ENCODE measurements at places on chromosomes 1 and 21.

DNA sequence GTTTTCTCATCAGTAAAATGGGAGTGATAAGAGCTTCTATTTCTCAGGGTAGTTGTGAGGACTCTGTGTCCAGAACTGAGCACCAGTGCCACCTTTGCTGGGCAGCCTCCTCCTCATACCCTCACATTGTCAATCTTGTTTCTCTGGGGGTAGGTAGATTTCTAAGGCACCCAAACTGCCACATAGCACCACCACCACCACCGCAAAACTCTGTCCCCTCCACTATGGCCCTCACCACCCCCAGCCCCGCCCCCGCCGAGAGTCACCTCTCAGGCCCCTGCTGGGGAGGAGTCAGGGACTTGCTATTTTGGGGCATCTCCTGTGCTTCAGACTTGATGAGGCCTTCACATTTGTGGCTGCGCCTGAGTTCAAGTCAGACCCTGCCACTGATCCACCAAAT is 549.2 kb downstream of the PTPRU start:
- no peak for DNase-seq

- DNase-seq: no peak
Measured at GRCh38 chr1:96361961-96362360, 359.6 kb upstream of the PTBP2 start.

- no peak for DNase-seq
Measured at GRCh38 chr1:19178734-19179398, 31.2 kb downstream of the UBR4 start.

GRCh38 chr1:223715604-223716172 is 3.3 kb downstream of the CAPN2 start:
- no peak for DNase-seq

GRCh38 chr1:79472067-79472656 is 465.6 kb upstream of the ADGRL4 start:
- DNase-seq: no peak

GRCh38 chr21:30014886-30015285 is 75.1 kb upstream of the GRIK1 start:
- DNase-seq: no peak

DNA sequence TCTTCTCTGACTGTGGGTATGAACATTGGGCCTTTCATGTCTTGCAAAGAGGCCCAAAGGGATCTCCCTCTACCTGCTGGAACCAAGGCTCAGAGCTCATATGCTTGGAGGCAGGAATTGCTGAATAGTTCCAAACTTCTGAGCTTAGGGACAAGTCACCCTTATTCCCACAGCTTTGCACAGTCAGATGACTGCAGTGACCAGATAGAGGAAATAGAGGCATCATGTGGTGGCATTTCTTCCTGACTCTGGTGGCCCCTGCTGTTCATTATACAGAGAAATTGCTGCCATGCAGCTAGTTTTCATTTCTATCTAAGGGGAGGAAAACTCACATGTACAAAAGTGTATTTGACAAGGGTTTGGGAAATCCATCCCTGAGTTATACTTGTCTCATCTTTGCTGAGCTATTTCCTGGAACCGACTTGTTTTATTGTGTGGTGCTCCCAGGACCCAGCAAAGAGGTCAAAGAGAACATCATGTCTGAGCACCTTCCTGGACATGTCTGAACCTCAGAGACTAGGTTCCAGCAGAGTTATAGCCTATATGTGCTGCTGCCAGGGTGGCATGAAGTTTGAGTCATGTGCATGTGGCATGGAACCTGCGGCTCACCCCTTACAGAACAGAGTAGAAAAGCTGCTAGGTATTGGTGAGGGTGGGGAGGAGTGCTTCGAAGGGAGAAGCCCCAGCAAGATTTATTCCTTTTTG is 131.2 kb downstream of the PIK3R3 start:
- no peak for DNase-seq

- DNase-seq: no peak
Measured at GRCh38 chr1:44784094-44785028, 3.6 kb downstream of the BEST4 start.

- DNase-seq: no peak
Measured at GRCh38 chr1:192351550-192351949, 34.8 kb downstream of the RGS21 start.

GRCh38 chr1:1066403-1067283 is 7.5 kb downstream of the RNF223 start:
- no peak for DNase-seq

DNA sequence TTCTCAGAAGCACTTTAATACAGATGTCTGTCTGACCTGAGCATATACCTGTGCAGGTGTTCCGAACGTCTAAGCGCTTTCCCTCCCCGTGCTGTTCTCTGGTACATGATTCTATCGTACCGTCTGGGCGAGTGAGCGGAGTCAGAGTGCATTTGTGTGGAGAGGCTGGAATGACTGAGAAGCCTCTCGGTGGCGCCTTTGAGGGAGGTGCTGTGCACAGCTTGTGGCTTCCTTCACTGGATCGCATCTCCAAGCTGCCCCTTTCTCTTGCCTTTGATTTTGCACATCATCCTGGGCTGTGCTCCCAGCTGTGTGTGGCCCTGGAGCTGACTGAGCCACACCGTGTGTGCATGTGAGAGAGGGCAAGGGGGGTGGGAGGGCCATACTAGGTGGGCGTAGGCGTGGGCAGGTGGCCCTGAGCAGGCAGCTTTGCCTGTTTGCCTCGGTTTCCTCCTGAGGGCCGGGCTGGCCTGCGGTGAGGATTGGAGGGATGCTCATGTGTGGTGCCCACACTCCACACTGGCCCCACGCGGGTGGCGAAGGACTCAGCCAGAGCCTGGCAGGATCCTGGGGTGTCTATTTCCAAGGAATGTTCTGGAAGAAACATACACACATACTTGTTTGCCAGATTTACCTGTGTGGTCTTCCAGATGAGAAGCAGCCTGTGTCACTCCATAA is 105.3 kb downstream of the ADARB1 start:
- no peak for DNase-seq

DNA sequence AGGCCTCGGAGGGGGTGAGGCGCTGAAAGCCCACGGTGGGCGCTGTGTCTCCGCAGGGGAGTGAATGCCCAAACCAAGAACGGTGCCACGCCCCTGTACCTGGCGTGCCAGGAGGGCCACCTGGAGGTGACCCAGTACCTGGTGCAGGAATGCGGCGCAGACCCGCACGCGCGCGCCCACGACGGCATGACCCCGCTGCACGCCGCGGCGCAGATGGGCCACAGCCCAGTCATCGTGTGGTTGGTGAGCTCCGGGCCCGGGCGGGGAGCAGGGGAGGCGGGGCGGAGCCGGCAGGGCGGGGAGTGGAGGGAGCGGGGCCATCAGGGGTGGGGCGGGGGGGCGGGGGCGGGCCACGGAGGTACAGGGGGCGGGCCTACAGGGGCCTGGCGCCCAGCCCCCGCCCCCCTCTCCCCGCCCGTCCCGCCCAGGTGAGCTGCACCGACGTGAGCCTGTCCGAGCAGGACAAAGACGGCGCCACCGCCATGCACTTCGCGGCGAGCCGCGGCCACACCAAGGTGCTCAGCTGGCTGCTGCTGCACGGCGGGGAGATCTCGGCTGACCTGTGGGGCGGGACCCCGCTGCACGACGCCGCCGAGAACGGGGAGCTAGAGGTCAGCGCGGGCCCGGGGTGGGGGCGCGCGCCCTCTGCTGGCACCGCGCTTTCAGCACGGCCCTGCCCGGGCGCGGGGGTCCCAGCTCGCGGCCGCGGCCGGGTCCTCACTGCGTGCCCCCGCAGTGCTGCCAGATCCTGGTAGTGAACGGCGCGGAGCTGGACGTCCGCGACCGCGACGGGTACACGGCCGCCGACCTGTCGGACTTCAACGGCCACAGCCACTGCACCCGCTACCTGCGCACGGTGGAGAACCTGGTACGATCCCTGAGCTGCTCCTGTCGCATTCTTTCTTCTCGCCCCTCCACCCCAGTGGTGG is 15.9 kb downstream of the ESPN start:
- DNase-seq: no peak

DNA sequence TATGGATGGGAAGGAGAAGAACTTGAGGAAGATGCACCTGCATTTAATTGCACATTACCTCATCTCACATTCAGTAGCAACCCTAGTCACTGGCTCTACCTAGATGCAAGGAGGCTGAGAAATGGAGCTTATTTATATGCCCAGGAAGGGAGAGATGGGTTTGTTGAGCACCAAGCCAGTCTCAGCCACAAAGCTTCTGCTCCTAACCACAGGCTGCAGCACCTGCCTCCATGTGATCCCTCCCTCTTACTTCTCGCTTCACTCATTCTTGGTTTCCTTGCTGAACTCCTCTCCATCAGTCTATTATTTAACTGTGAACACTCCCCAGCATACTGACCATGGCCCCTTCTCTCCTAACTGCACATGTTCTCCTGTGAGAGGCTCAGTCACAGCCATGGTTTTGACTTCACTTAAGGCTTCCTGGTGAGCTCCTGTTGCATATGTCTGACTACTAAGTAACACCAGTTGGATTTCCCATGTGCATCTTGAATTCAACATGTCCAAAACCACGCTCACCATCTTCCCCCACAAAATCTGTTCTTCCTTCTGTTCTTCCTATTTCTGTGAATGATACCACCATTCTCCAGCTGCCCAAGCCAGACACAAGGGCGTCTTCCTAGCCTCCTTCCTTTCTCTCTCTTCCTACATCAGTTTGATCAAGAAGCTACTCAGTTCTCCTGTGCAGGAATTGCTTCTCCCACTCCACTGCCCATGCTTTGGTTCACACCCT is 139.8 kb downstream of the AK5 start:
- no peak for DNase-seq

GRCh38 chr1:36664571-36665287 is 182.0 kb upstream of the CSF3R start:
- no peak for DNase-seq

DNA sequence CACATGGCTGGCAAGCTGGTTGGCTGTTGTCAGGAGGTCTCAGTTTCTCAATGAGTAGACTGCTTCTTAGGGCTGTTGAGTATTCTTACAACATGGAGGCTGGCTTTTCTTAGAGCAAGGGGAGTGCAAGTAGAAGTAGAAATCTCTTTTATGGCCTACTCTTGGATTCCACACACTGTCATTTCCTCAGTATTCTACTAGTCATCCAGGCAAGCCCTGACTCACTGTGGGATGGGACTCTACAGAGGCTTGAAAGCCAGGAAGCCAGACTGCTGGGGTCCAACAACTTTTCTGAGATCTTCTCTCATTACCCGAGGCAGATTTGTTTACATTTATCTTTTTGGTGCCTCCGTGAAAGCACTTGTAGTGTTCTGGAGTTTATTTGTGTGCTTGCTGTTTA is 196.2 kb upstream of the APP start:
- no peak for DNase-seq

GRCh38 chr1:55064071-55064581 is 24.8 kb downstream of the PCSK9 start:
- no peak for DNase-seq

- DNase-seq: no peak
Measured at GRCh38 chr1:24567792-24568388, 12.0 kb downstream of the NCMAP start.

- DNase-seq: no peak
Measured at GRCh38 chr1:199404976-199405375, 622.5 kb upstream of the NR5A2 start.

- no peak for DNase-seq
Measured at GRCh38 chr1:227124473-227124872, 184.4 kb downstream of the COQ8A start.

DNA sequence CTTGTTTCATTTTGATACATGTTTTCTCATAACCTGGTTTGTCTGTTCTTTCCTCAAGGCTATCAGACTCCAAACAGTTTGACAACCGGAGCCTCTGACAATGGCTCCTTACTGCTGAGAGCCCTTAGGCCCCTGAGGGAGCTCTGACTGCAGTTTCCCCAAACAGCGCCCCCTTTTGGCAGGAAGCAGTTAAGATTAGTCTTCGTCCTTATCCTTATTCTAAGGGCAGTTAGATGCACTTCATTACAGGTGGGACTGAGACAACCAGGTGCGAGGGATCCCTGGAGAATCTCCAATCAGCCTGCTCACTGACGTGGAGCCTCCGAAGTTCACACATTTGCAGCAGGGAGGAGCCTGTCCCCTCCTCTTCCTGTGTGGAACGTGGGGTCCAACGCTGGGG is 393.1 kb downstream of the BRINP3 start:
- peak; percentile 4 for DNase-seq

GRCh38 chr1:48560577-48560976 is 88.6 kb upstream of the SPATA6 start:
- DNase-seq: no peak

DNA sequence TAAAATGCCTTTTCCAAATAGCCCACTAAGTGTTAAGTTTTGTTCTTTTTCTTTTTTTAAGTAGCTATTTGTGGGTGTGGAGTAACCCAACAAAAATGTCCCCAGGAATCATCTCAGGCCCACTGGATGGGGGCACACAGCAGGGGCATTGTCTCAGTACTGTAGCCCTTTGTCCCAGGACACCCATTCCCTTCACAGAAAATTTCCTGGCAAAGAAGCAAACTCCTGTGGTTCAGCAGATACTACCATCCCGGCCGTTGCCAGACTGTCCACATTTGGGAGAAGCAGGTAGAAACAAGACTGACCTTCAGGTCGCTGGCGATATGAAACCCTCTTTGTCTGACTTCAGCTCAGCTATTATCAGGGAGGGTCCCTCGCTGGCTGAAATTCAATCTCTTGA is 23.7 kb upstream of the SRRM1 start:
- DNase-seq: no peak

DNA sequence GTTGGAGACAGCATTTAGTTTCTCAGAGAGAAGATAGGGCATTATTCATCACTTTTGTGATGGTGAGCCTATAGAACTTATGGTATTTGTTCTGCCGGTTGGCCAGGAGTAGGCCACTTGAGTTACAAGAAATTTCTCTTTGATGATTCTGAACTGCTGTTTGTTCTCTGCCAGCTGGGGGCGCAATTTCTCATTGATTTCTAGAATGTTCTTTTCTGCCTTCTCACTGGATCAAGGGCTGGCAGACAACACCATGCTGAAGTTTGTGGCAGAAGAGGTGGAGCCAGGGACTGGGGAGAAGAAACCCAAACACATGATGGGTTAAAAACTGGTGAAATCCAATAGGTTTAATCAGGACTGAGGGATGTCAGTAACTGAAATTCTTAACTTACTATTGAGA is 360.6 kb downstream of the FAM72C start:
- no peak for DNase-seq

DNA sequence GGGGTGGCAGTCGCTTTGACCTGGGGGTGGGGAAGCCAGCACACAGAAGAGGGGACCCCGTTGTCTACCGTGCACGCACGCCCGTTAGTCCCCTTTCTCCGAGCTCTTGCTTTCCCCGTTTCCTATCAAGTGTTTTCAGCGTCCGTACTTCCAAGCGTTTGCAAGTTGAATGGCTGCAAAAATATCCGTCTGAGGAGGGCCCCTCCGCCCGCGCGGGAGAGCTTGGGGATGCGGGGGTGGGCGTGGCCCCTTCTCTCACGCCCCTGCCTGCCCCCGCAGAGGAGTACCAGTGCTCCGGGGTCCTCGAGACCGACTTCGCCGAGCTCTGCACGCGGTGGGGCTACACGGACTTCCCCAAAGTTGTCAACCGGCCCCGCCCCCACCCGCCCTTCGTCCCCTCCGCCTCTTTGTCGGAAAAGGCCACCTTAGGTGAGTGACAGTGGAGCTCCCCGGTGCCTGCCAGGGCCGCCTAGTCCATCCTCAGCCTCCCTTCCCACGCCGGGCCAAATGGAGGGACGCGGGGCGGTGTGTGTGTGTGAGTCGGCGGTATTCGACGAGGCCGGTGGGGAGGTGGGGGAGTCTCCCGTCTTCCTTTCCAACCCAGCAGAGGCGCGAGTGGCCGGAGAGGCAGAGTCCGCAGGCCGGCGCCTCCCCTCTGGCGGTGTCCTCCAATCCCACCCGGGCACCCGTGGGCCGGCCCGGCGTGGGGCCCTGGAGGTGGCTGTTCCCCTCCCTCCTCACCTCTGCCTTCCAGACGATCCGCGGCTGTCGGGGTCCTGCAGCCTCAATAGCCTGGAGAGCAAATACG is 3.4 kb downstream of the LRRC71 start:
- no peak for DNase-seq

All from HCT116 (cell line).